ENCODE measurements at places on chromosomes 2 and 18.

DNA sequence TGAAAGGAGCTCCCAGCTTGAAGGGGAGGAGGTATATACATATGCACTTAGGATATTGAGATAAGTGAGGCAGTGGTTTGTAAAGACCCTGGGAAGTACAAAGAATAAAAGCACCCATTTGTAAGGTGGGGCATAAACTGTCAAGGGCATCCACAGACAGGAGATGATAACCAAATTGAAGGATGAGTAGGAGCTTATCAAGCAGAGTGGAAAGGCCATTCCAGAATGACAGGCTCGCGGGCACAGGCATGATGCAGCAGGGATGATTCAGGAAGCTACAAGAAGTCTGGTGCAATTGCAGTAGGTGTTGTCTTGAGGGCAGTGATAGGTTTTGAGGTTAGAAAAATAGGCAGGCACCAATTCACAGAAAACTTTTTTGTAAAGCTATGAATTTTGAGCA is 504.8 kb downstream of the PIK3C3 start:
- DNase-seq = no peak

GRCh38 chr2:54247115-54247514 is 8.9 kb downstream of the TSPYL6 start:
- DNase-seq = peak; percentile 53

- peak; percentile 8 for DNase-seq
Measured at GRCh38 chr2:161004379-161004778, 155.8 kb upstream of the TANK start.

DNA sequence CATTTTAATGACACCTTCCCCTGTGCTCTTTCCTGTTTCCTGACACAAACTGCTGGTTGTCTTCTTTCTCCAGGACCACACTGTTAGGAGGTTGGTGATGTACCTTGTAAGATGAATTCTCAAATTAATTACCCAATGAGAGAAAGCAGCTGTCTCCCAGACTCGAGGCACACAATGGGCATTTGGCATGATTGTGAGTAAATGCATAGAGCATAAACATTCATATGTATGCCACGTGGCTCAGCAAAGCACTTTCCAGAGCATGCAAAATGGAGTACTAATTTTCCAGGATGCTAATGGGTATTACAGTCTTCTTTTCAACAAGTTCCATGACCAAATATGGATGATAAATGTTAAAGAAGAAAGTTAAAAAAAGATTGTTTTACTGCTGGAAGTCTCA is 235.2 kb upstream of the KLHL29 start:
- no peak for DNase-seq

- peak; percentile 86 for DNase-seq
Measured at GRCh38 chr2:1593371-1594122, 150.8 kb downstream of the PXDN start.

- no peak for DNase-seq
Measured at GRCh38 chr2:164694275-164694695, 73.0 kb upstream of the GRB14 start.

DNA sequence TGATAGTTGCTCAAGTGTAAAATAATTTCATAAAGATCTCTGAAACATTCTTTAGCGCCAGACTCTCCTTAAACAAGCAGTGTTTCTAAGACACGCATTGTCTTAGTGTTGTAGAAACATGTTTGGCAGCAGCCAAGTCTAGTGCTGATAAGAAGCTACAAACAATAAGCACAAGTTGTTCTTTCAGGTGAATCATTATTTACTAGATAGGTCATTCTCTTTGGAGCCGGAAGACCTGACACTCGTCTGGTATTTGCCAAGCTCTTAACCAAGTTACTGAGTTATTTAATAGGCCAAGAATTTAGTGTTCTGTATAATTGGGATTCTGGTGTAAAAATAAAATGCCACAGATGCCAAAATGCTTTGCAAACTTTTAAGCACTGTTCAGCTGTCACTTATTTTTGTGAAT is 852.1 kb downstream of the CPS1 start:
- DNase-seq = peak; percentile 87

GRCh38 chr2:101657787-101658186 is 39.7 kb upstream of the MAP4K4 start:
- no peak for DNase-seq

DNA sequence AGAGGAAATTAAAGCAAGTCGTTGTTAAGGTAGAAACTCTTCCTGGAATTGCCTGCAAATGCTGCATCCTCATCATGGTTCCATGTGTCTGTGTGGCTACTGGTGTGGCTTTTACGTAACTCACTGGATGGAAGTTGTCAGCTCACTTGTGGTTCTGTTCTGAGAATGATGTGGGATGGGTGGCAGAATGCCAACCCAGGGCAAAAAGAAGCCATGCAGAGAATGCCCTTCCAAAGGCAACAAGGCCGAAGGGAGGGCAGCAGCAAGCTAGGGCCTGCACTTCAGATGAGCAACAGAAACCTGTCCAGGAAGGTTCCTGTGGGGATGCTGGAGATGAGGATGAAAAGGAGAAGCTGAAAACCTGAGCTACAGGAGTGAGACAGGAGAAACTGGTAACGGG is 10.4 kb upstream of the NAPG start:
- no peak for DNase-seq

DNA sequence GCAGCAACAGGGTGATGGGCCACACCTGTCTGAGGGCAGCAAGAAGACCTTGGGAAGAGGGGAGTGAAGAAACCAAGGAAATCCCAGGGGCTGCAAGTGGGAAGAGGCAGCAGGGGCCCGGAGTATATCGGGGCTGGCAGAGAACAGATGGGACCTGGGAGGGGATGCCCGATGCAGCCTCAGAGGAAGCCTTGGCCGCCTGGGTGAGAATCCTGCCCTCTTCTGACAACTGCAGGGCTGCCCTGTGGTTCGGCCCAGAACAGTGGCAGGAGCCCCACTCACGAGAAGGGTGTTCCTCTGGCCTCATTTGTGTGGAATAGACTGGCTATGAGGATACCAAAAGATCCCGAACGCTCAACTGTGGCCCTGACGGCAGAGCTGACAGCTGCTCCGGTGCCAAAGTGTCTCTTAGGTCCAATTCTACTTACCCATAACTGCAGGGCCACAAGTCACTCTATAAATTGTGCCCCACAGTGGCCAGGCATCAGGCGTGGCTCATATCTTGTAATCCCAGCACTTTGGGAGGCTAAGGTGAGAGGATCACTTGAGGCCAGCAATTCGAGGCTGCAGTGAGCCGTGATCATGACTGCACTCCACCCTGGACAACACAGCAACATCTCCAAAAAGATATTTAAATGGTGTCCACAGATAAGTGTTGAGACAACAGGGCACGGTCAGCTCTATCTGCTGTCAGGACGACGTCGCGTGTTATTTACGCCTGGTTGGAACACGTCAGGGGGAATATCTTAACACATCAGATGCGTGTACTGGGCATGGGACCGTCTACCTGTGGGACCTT is 23.6 kb upstream of the ID2 start:
- DNase-seq = no peak

DNA sequence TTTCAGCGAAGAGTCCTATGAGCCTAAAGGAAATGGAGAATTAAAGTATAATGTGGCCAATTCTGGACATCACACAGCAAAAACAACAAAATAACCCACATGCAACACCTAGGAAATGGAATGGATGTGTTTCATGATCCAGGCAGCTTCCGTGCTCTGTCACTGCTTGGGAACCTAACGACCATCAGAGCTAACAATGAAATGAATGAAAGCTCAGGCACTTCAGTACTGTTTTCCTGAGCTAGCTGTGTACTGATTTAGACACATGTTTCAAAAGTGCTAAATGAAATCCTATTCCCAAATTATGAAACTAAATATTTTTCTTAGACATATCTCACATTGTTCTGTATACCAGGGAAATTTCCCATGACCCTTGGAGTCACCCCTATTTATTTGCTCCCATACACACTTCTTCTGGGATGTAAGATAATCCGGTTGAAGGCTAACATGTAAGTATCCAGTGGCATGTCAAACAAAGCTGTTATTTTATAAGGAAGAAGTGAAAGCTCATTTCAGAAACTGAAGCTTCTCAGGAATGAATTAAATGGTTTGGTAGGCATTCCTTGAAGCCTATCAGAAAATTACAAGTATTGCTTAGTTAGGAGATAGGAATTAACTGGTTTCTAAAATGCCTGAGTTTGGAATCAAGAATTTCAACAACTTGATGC is 108.5 kb upstream of the RND3 start:
- peak; percentile 88 for DNase-seq

DNA sequence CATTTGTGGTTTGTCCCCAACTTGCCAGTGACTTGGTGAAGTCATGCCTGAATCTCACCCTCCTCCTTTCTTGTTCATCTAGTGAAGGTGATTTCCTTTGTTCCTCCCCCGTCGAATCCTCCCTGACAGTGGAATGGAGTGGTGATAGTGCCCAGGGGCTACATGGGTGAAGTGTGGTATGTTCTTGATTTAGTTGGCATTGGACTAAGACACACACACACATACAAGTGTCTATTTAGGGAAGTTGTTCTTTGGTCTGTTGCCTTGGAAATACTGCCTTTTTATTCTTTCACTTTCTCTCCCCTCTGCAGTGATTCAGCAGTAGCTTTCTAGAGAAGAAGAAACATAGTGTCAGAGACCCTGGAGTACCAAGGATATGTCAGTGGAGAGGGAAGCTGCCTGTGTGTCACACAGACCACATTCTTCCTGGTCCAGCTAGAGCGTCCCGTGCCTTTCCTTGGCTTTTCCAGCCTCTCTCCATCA is 10.9 kb downstream of the INPP4A start:
- DNase-seq = no peak

- no peak for DNase-seq
Measured at GRCh38 chr2:199704358-199705238, 146.4 kb downstream of the FTCDNL1 start.

DNA sequence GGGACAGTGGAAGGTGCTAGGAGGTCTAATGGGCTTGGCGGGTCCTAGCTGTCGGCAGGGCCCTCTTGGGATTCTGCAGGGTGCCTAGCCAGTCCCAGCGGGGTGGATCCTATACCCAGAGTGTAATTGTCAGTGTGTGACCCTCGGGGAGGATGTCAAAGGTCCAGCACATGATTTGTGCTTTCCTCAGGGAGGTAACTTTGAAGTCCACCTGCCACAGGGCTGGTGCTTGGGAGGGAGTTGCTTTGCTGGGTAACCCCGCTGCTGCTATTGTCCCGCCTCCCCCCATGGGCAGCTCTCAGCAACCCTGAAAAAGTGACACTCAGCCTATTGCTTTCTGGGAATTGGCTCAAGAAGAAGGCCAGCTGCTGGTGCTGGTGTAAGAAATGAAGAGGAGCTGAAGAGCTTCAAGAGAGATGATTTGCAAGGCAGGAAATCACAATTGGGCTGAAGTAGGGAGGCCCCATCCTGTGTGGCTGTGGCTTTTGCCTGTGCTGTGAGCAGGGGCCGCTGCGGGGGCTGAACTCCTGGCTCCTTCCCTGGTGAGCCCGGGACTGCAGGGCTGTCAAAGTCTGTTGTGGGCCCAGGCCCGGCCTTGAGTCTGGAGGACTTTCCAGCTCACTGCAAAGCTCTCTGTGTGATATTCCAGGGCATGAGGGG is 36.4 kb downstream of the EMILIN2 start:
- DNase-seq = no peak

GRCh38 chr2:189933911-189934399 is 128.6 kb downstream of the MSTN start:
- DNase-seq = peak; percentile 86

- DNase-seq = peak; percentile 88
Measured at GRCh38 chr2:120867290-120868241, 131.9 kb downstream of the GLI2 start.

DNA sequence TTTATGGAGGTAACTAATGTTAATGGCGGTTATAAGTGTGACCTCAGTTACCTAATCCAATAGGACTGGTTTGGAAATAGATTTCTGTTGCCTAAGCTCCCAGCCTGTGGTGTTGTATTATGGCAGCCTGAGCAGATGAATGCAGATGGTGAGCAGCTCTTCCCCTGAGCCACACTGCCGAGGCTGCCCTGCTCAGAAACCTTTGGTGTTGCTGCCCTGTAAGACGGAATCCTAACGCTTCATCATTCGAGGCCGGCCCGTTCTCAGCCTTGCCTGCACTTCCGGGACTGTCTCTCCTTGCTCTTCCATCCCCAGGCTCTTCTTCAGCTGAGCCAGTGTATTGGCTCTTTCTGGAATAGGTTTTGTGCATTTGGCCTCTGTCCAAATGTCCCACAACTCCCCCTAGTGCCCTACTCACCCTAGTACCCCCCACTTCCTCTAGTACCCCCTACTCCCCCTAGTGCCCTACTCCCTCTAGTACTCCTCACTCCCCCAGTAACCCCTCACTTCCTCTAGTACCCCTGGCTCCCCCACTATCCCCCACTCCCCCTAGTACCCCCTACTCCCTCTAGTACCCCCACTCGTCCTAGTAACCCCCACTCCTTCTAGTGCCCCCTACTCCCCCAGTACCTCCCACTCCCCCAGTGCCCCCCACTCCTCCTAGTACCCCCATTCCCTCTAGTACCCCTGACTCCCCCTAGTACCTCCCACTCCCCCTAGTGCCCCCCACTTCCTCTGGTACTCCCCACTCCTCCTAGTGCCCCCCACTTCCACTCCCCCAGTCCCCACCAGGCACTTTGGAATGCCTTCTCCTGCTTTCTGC is 106.0 kb upstream of the TAF1B start:
- DNase-seq = no peak

DNA sequence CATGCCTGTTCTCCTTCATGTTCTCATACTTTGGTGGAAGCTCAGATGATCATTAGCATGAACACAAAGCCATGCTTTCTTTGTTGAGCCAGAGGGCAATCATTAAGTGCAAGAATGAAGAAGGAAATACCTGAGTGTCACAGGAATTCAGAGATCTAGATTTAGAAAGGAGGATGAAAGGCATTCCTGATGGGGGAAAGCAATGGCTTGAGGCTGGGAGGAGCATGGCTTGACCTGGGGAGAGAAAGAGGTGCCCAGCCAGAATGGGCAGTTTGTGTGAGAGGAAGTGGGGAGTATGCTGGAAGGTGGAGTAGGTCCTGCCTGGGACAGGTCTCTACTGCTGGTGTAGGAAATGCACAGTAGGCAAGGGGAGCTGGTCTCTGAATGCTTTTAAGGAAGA is 35.1 kb downstream of the SLC4A3 start:
- DNase-seq = no peak

- no peak for DNase-seq
Measured at GRCh38 chr18:65587491-65587890, 163.3 kb upstream of the CDH7 start.

GRCh38 chr2:59881218-59881617 is 672.2 kb downstream of the BCL11A start:
- DNase-seq = no peak

DNA sequence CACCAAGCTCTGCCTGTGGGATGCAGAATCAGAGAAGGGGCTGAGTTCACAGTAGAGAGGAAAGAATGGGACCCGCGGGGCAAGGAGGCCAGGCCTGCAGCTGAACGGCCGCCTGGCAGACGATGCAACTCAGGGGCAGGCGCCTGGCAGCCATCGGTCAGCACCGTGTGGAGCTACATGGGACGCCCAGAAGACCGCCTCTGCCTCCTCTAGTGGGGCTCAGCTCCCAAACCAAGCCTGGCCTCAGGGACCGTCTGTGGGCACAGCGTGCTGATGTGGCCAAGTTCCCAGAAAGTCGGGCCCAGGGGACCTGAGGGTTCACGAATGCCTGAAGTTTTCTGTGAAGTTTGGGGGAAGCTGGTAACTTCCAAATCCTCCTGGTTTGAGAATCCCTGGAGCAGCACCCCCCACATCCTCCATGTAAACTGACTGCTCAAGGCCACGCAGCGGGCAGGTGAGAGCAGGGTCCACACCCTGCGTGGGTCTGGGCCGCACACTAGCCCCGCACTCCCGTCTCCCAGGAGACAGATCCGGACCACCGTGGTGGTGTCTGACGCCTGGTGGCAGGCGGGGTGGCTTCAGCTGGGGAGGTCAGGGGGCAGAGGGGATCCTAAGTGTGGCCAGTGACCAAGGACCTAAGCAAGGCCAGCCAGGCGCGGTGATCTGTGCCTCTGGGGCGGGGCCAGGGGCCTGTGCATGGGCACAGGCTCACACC is 14.6 kb downstream of the SNORC start:
- DNase-seq = no peak
